Caki2 (cell line): ENCODE measurements at places on chromosomes 6 and 20.

GRCh38 chr6:40778196-40778595 is 191.0 kb upstream of the LRFN2 start:
- DNase-seq: no peak

GRCh38 chr20:38214256-38215193 is 46.0 kb downstream of the KIAA1755 start:
- no peak for DNase-seq

DNA sequence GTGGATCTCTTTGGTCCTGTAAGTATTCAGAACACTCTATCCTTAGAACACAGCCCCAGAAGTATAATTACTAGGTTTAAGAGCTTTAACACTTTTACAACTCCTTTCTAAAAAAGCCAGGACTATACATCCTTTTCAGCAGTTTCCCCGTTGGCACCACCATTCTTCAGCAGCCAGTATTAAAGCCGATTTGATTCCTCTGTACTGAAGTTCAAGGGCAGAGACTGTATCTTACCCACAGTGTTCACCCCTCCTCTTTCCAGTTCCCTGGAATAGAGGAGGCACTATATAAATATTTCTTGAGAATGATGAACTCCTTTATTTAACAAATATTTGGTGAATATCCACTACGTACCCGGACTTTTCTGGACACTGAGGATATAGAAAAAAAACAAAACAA is 15.9 kb downstream of the SEC63 start:
- no peak for DNase-seq

DNA sequence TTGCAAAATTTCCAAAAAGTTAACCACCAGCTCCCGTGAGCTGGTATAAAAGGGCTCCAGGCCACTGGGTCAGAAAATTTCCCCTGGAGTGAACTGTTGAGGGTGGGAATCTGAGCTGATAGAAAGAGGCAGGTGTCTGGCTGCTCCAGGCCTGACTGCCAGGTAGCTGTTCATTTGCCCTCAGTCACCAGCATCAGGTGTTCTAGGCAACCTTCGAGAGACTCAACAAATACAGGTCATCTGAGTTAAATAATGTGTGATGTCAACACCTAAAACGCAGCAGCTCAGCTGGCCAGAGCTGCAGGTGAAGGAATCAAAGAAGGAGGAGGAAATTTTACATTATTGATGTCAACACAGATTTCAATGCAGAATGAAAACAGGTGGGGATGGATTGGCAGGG is 46.7 kb downstream of the KCNK5 start:
- DNase-seq: no peak

DNA sequence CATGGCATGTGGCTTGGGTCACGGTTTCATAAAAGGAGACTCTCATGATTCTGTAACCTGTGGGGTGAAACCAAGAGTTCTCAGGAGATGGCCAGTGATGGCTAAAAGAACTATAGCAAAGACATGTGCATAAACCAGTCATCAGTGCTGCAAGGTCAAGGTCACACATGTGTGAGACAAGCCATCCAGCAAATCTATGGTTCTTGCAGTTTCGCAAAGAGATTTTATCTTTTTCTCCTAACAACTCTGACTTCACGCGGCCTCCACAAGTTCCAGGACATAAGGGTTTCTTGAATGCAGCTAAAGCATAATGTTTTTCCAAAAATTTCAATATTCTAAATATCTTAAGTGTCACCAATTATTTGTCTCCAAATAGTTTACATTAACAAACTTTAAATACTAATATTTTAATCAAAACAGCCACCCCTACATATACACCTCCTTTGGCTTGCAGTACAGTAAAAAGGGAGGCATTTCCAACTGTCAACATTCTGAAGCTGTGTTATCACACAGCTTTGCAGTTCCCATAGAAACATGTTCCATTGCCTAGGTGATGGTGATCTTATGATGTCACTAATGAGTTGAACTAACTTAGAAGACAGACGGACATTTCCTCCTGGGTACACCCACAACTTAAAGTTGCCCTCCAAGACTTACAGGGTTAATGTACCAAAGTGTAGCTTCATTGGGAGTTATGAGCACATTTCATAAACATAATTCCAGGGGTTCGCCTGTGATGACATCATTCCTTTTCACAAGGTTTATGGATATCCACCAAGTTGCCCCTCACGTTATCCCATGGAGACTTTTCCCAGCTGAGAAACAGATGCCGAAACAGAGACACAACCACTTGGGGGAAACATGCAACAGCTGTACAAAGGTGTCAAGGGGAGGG is 250.9 kb upstream of the PDE10A start:
- no peak for DNase-seq

DNA sequence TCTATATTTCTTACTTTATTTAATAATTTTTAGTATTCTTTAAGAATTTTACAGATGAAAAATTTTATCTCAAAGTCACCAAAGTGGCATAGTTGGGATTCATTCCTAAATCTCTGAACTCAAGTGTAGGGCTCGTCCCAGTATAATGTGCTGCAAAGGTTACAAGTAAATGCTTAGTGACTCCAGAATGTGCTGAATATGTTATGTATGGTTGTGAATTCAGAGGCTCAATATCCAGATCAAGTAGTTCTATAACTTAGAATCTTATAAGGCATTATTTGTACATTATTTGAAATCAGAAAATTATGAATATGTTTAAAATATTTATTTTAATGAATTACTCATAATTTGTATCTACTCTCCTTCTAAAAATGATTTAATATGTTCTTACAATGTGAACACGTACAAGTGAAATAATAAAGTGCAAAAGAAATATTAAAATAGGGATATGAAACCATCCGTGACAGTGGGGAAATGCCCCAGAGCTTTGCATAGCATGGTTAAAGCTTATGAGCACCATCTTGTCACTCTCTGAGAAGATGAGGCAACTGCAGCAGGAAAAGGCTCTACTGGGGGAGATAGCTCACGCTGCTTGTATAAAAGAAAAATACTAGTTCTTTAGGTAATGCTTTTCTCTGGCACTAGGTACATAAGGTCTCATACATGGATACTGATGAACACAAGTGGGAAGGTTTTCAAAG is 259.0 kb downstream of the FOXC1 start:
- no peak for DNase-seq

- DNase-seq: no peak
Observed at GRCh38 chr20:49750611-49751396, 37.1 kb upstream of the B4GALT5 start.

DNA sequence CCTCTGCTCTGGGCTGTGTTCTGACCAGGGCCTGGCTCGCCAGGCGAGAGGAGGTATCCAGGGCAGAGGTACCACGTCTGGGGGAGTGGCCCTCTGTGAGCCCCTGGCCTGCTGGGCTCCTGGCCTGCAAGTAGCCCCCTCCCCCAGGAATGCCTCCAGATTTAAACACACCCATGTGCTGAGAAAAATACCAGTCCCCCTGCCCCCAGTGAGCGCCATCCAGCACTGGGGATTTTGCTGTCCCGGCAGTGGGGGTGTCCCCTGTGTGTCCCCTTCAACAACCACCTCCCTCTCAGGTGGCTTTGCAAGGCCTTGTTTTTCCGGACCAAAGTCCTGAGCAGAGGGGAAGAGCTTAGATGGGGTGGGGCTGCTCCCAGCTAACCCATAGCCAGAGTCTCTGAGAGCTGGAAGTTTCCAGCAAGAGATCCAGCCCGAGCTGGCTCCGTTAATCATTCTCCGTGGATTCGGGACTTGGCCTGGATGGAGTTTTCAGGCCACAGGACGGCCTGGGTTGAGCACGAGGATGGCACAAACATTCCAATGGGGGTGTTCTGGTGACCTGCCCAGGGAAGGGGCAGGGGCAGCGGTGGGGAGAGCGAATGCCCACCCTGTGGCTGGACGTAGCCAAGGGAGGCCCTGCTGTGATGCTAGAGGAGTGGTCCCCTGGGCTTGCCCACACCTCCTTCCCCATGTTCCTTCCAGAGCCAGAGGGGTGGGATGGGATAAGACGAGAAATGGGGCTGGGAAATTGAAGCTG is 29.0 kb downstream of the PCK1 start:
- no peak for DNase-seq

DNA sequence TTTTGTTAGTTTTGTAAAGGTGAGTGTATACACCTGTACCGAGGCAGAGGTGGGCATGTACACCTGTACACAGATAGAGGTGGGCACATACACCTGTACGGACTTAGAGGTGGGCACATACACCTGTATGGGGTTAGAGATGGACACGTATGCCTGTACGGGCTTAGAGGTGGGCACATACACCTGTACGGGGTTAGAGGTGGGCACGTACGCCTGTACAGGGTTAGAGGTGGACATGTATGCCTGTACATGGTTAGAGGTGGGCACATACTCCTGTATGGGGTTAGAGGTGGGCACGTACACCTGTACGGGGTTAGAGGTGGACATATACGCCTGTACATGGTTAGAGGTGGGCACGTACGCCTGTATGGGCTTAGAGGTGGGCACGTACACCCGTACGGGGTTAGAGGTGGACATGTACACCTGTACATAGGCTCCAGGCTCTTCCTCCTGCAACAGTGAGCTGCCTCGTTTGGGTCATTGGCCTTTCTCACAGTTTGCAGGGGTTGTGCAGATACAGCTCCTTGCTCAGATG is 63.7 kb downstream of the PHACTR3 start:
- no peak for DNase-seq

GRCh38 chr6:11218538-11219399 is 13.7 kb downstream of the NEDD9 start:
- DNase-seq: no peak

DNA sequence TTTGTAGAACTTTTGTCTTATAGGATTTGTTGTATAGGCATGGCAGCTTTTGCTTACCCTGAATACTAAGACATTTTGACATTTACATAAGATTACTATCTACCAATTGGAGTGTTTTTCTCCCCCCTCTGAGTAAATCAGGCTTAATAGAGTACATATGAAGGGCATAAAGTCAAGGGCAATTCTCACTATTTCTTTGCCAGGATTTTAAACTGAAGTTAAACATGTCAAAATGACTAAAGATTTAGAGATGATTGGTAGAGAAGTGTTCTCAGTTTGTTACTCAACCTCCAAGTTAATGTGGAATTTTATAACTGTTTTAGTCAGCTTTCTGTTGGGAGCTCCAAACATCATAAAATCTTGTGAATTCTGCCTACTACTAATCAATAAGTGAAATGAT is 157.8 kb downstream of the CDKAL1 start:
- no peak for DNase-seq

DNA sequence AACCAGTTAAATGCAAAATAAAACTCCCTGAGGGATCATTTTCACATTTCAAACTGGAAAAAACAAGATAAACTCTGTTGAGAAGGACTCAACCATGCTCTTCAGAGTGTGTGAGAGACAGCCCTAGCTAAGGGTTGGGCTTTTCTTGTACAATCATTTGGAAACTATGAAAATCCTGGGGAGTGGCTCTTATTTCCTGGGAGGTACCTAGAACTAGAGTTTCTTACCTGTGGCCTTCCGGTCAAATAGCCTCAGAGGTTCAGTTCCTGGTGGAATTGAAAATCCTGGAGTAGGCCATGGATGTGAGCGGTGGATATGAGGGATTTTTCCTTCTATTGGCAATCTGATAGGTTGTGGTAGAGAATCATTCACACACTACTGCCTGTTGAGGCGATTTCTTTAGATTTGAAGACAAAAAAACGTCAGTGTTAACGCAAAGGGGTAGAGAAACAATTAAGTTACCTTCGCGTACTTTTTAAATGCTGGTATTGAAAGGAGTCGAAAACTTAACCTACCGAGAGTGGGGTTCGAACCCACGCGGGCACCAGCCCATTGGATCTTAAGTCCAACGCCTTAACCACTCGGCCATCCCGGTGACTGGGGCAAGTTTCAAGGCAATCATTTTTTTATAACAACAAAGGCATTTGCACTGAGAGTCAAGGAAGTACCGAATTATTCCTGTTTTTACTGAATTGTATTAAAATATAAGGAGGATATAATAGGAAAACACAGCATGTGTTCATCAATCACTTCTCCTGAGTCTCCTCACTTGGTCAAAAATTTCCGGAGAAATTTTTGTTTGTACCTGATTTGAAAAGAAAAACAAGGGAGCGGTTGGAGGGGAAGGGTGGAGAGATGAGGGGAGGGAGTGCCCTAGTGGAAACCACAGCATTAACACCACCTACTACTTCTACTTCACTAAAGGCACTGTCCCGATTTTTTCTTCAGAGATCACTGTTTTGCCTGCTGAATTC is 191.3 kb downstream of the OR2B2 start:
- peak; percentile 60 for DNase-seq

- DNase-seq: no peak
Observed at GRCh38 chr6:53376661-53377226, 28.0 kb upstream of the ELOVL5 start.

DNA sequence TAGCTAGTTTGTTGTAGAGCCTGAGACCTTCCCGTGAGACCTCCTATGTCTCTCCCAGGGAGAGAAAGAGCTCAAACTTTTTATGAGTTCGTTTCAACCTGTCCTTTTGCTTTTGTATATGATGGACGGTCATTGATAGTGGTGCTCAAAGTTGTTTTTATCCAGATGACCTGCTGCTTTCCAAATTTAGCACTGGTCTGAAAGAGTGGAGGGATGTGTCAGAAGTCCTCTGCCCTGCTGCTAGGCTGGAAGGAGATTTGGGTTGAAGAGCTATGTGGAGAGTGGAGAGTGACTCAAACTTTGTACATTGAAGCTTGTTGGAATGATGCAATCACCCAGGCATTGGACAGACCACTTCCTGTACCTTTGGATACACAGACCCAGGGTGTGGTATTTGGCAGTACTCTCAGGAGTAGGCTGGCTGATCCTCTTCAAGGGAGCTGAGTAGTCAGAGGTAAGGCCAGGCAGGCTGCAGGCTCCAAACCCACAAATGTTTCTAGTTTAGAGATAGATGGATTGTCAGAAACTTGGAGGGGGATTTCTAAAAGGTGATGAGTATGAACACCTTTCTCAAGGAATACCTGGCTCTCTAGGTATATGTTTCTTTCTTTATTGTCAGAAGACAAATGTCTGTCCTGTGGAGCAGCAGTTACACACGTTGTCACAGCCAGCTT is 49.4 kb upstream of the RREB1 start:
- DNase-seq: peak; percentile 51

- DNase-seq: no peak
Observed at GRCh38 chr20:44357020-44357419, 1.5 kb downstream of the HNF4A start.
